ENCODE measurements at places on chromosomes 6 and 20.

- H3K36me3 ChIP-seq = no peaks in the 10 kb centered on the region
- no peak overlapping the region for H3K4me3 ChIP-seq
- H3K27me3 ChIP-seq = no peaks in the 10 kb centered on the region
- no peak for DNase-seq
- peaks cover 27% of the 10 kb centered on the region for H3K4me1 ChIP-seq
Measured at GRCh38 chr20:16641511-16642023, 68.3 kb upstream of the KIF16B start.

DNA sequence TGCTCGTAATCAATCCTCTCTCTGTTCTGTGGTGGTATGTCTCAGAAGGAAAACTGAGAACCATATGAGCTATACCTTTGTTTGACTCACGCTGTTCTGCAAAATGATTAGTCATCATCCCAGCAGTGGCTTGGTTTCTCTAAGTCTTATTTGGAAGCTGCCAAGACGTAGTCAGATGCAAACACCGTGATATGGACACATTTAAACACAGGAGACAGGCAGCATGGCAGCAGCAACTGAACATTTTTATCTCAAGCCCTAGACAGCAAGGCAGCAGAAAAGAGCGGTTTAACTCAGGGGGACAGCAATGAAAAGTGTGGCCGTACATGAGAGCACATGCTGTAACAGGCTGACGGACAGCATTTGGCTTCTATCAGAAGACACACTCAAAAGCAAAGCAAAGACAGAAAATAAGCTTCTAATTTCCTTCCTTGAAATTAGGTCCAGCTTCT is 1295.1 kb downstream of the EPHA7 start:
- no peak for DNase-seq
- peak overlapping the region; percentile 51 for H3K27ac ChIP-seq
- peaks cover 3% of the 10 kb centered on the region for H3K27me3 ChIP-seq
- H3K4me3 ChIP-seq = peak overlapping the region; percentile 24
- H3K4me1 ChIP-seq = peaks cover 14% of the 10 kb centered on the region
- H3K36me3 ChIP-seq = no peaks in the 10 kb centered on the region

- peaks cover 8% of the 10 kb centered on the region for H3K27me3 ChIP-seq
- peaks cover 25% of the 10 kb centered on the region for H3K4me1 ChIP-seq
- H3K27ac ChIP-seq = no peak overlapping the region
- no peaks in the 10 kb centered on the region for H3K36me3 ChIP-seq
- no peak for DNase-seq
- no peak overlapping the region for H3K4me3 ChIP-seq
Measured at GRCh38 chr20:25250508-25250907, 2.6 kb downstream of the PYGB start.

DNA sequence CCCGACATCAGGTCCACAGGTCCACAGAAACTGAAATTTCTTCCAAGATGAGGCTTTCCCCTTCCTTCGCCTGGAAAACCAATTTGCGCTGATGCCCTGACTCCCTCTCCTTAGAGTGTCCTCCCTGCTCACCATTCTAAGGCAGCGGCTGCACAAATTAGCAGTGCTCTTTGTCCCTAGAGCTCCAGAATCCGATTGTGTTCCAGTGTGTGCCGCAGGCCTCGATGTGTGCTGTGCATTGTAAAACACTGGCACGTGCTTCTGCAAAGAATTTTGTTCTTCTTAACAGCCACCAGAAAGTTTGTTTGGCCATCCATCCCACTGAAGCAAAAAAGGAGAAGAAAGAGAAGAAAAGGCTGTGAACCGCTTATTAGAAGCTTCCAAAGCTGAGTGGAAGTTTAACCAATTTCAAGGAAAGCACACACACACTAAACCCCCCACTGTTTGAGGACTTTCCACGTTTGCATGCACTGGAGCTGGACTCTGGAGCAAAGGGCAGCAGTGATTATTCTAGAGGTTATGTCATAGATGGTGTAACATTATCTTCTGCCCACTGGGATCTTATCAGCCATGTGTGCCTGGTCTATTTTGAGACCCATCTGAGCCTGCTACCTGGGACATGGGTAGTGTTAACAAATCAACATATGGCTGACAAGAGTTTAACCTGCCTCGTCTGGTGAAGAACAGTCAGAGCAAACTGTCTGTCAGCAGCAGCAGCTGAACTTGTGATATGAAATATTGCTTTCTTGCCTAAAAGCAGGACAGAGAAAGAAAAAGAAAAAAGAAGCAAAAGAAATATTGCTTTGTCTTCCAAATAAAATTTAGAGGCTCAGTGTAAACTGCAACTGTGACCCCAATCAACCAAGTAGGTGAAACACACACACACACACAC is 64.9 kb upstream of the RREB1 start:
- peak overlapping the region; percentile 74 for H3K27ac ChIP-seq
- H3K4me3 ChIP-seq = no peak overlapping the region
- DNase-seq = no peak
- no peaks in the 10 kb centered on the region for H3K36me3 ChIP-seq

DNA sequence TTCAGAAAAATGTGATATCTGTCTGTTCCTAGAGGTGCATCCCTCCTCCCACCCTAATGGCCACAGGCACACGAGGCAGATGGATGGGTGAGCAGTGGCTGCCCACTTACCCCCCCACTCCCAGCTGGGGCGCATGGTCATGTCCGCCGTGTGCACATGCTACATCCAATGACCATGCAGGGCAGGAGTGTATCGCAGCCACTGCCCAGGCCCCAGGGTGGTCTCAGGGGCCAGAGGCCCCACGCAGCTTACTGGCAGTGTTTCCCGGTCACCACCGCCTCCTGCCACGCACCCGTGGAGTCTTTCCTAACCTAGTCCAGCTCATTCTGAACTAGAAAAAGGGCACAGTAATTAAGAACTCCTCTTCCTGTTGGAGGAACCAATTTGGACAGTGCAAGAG is 11.7 kb upstream of the HTR1B start:
- peaks cover 6% of the 10 kb centered on the region for H3K27me3 ChIP-seq
- H3K27ac ChIP-seq = no peak overlapping the region
- no peak overlapping the region for H3K4me3 ChIP-seq
- peaks cover 2% of the 10 kb centered on the region for H3K4me1 ChIP-seq
- DNase-seq = no peak

GRCh38 chr20:50133474-50134217 is 19.9 kb downstream of the PEDS1 start:
- H3K27ac ChIP-seq = no peak overlapping the region
- DNase-seq = no peak
- H3K4me1 ChIP-seq = no peaks in the 10 kb centered on the region
- peaks cover 28% of the 10 kb centered on the region for H3K36me3 ChIP-seq

DNA sequence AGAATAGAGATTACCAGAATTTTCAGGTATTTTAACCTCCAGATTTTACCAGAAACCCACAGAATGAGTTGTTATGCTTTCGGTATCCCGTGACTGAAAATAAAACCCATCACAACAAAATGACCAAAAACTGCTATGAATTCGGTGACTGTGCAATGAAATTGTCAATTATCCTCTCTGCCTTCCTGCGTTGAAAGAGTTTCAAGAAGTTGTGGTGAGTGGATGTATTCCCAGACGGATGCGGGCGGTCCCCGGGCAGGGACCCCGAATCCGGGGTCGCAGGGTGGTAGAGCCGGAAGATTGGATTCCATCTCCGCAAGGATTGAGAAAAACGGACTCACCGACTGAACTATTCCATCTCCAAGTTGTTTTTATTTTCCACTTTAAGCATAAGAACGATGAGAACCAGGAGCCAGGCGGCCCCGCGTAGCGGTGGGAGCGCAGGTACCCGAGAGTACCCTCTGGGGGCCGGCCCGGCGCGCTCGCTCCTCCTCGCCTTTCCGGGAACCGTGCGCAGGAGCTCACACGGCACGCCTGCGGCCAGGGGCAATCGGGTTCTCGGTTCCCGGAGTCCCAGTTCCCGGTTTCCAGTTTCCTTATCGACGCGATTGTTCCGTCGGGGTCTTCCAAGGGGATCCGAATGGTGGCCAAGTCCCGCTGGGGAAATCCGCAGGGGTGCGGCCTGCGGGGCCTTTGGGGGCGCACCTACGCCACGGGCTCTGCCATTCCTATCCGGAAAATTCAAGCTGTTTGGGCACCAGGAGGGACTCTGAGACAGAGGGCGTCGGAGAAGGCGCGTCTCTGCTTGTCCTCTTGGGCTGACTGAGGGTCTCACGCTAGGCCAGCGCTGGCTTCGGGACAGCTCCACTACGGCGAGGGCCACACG is 104.9 kb upstream of the PRDM1 start:
- H3K36me3 ChIP-seq = no peaks in the 10 kb centered on the region
- peaks cover 8% of the 10 kb centered on the region for H3K4me1 ChIP-seq
- peaks cover 84% of the 10 kb centered on the region for H3K27me3 ChIP-seq
- no peak overlapping the region for H3K27ac ChIP-seq

- no peak for DNase-seq
- no peak overlapping the region for H3K4me3 ChIP-seq
- peaks cover 6% of the 10 kb centered on the region for H3K36me3 ChIP-seq
- H3K27ac ChIP-seq = no peak overlapping the region
- no peaks in the 10 kb centered on the region for H3K27me3 ChIP-seq
Measured at GRCh38 chr6:52523378-52524142, 53.3 kb downstream of the TRAM2 start.

- no peaks in the 10 kb centered on the region for H3K4me1 ChIP-seq
- peaks cover 45% of the 10 kb centered on the region for H3K27me3 ChIP-seq
- H3K36me3 ChIP-seq = no peaks in the 10 kb centered on the region
- no peak overlapping the region for H3K27ac ChIP-seq
Measured at GRCh38 chr20:10200330-10200729, 18.3 kb upstream of the SNAP25 start.

- H3K27ac ChIP-seq = peak overlapping the region; percentile 76
- no peak for DNase-seq
- H3K4me3 ChIP-seq = peak overlapping the region; percentile 55
- no peaks in the 10 kb centered on the region for H3K36me3 ChIP-seq
- peaks cover 62% of the 10 kb centered on the region for H3K4me1 ChIP-seq
- peaks cover 3% of the 10 kb centered on the region for H3K27me3 ChIP-seq
Measured at GRCh38 chr6:44073612-44074438, 53.4 kb downstream of the MRPL14 start.

DNA sequence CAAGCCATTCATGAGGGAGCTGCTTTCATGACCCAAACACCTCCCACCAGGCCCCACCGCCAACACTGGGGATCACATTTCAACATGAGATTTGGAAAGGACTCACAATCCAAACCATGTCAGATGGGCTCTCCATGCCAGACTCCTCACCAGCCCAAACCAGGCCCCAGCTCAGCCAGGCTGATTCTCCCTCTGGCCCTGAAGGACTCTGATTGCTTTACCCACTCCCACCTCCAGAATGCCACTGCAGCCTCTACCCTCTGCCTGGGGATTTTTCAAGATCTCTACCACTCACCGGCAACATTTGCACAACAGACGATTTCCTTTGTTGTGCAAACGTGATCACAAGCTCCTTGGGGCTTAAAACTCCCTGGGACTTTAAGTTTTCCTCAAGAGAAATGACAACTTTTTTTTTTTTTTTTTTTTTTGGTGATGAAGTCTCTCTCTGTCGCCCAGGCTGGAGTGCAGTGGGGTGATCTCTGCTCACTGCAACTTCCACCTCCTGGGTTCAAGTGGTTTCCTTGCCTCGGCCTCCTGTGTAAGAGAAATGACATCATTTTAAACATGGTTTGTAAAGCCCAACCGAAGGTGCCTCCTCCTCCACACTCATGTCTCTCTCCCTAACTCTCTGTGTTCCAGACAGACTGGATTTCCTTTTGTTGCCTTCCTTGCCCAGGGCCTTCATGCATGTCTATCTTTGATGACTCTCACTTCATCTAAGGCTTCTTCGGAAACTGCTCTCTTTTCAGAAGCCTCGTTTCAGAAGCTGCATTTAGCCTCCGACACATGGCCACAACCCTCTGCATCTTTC is 147.0 kb downstream of the CDH26 start:
- H3K36me3 ChIP-seq = no peaks in the 10 kb centered on the region
- H3K4me3 ChIP-seq = no peak overlapping the region
- peaks cover 2% of the 10 kb centered on the region for H3K4me1 ChIP-seq
- H3K27me3 ChIP-seq = peaks cover 5% of the 10 kb centered on the region
- no peak overlapping the region for H3K27ac ChIP-seq

DNA sequence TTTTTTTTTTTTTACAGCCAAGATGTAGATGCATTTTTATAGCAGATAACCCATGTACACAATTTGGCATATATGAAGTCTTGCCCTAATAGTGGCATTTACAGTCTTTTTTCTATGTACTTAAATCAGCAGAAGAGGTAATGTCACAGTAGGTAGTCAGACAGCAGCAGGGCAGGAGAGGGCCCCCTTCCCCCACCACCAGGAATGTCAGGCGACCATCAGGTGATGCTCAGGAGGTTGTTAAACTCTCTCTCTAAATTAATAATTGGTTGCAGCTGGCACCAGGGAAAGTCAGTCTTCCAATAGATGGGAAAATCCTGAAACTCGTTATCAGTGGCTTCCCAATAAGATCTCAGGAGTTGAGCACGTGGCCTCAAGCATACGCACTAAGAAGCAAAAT is 188.0 kb upstream of the ADGRB3 start:
- DNase-seq = no peak
- H3K27me3 ChIP-seq = no peaks in the 10 kb centered on the region
- H3K36me3 ChIP-seq = no peaks in the 10 kb centered on the region
- no peaks in the 10 kb centered on the region for H3K4me1 ChIP-seq
- no peak overlapping the region for H3K4me3 ChIP-seq
- H3K27ac ChIP-seq = no peak overlapping the region

DNA sequence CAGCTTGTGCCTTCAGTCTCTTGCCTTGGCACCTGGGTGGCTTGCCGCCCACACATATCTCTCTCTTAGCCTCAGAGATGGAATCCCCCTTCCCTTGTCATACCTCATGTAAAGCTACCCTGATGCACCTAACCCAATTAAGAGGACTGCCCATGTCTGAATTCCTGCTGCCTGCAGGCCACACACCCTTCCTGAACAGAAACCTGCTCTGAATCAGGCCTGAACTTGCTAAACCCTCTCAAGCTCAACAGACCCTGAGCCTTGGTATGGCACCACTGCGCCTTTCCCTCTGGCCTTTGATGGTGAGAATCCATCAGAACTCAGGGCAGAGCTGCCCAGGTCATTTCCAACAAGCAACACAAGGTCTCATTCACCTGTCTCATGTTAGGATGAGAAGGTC is 5.2 kb downstream of the RAET1G start:
- no peaks in the 10 kb centered on the region for H3K4me1 ChIP-seq
- no peak overlapping the region for H3K27ac ChIP-seq
- DNase-seq = no peak

GRCh38 chr6:683742-684440 is 9.0 kb downstream of the EXOC2 start:
- peak; percentile 48 for DNase-seq
- peaks cover 25% of the 10 kb centered on the region for H3K4me1 ChIP-seq
- no peaks in the 10 kb centered on the region for H3K36me3 ChIP-seq

- no peaks in the 10 kb centered on the region for H3K36me3 ChIP-seq
- H3K4me1 ChIP-seq = peaks cover 37% of the 10 kb centered on the region
- no peak overlapping the region for H3K4me3 ChIP-seq
- DNase-seq = no peak
- no peak overlapping the region for H3K27ac ChIP-seq
Measured at GRCh38 chr6:105600336-105601260, 197.7 kb upstream of the PREP start.

- peaks cover 33% of the 10 kb centered on the region for H3K4me1 ChIP-seq
- H3K4me3 ChIP-seq = no peak overlapping the region
- no peaks in the 10 kb centered on the region for H3K36me3 ChIP-seq
Measured at GRCh38 chr6:16241321-16241689, 2.9 kb downstream of the GMPR start.

GRCh38 chr6:15914553-15914952 is 214.3 kb upstream of the MYLIP start:
- H3K4me3 ChIP-seq = no peak overlapping the region
- no peak overlapping the region for H3K27ac ChIP-seq
- DNase-seq = no peak
- no peaks in the 10 kb centered on the region for H3K36me3 ChIP-seq
- no peaks in the 10 kb centered on the region for H3K27me3 ChIP-seq
- H3K4me1 ChIP-seq = peaks cover 45% of the 10 kb centered on the region

GRCh38 chr6:28311139-28311823 is 24.7 kb downstream of the ZSCAN31 start:
- H3K27me3 ChIP-seq = no peaks in the 10 kb centered on the region
- peaks cover 28% of the 10 kb centered on the region for H3K36me3 ChIP-seq
- no peak for DNase-seq
- H3K27ac ChIP-seq = no peak overlapping the region
- no peak overlapping the region for H3K4me3 ChIP-seq
